Activated CD4-positive, alpha-beta T cell treated with anti-CD3 and anti-CD28 coated beads for 36 hours (primary cell): ENCODE measurements at places on chromosomes 3 and 15. TPM values are rescaled to one million over a fixed set of nuclear protein-coding genes. Genes with fewer than 3 reads are reported as not detected.

Gene VGLL3
- not detected for total RNA-seq

Gene C3orf20
- not detected for total RNA-seq

Gene MYO5C
- total RNA-seq: 0.42 TPM

Gene SPINT1
- 8.5 TPM for total RNA-seq

Gene XCR1
- total RNA-seq: not detected

Gene SLC9A9
- total RNA-seq: 1.6 TPM

Gene NANOGP8
- not detected for total RNA-seq

Gene APOD
- total RNA-seq: not detected

DNA sequence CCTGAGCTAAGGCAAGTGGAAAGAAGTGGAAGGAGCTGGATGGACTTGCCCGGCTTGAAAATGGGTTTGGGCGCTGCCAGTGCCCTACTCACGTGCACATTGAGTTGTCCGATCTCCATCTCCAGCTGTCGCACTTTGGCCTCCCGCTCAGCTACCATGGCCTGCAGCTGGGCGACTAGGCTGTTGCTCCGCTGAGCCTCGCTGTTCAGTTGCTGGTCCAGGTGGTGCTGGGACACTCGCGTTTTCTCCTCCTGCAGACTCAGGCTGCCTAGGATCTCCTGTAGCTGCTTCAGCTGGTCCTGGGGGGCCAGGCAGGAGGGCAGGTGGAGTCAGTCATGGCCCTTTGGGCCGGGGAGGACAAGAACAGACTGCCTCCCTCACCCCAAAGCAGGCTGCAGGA lies 33.0 kb upstream of the HHATL start:
- DNase-seq: no peak
- no peaks in the 10 kb centered on the region for H3K4me1 ChIP-seq
- H3K36me3 ChIP-seq: no peaks in the 10 kb centered on the region

DNA sequence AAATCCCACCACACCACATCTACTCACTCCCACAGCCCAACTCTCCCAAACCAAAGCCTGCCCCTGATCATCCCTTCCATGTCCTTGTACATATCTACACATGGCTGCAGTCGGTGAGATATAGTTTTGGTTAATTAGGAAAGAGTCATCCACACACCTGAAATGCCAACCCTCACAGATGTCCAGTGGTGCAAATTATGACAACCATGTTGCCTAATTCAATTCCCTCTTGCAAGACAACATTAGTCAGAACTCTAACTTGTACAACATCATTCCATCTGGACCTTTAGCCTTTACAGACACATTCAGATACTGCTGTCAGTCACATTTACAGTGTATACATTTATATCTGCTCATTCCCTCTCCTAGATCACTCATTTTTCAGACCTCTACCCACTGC lies 41.2 kb downstream of the TUBGCP4 start:
- H3K4me1 ChIP-seq: no peaks in the 10 kb centered on the region
- no peak overlapping the region for H3K27ac ChIP-seq
- no peak overlapping the region for H3K4me3 ChIP-seq
- H3K27me3 ChIP-seq: no peaks in the 10 kb centered on the region
- no peak for DNase-seq

GRCh38 chr3:138939561-138940241 lies 7.2 kb downstream of the FOXL2 start:
- DNase-seq: peak; percentile 29
- no peak overlapping the region for H3K27ac ChIP-seq
- H3K4me1 ChIP-seq: peaks cover 36% of the 10 kb centered on the region
- no peak overlapping the region for H3K4me3 ChIP-seq
- H3K27me3 ChIP-seq: peaks cover 83% of the 10 kb centered on the region
- H3K36me3 ChIP-seq: no peaks in the 10 kb centered on the region

DNA sequence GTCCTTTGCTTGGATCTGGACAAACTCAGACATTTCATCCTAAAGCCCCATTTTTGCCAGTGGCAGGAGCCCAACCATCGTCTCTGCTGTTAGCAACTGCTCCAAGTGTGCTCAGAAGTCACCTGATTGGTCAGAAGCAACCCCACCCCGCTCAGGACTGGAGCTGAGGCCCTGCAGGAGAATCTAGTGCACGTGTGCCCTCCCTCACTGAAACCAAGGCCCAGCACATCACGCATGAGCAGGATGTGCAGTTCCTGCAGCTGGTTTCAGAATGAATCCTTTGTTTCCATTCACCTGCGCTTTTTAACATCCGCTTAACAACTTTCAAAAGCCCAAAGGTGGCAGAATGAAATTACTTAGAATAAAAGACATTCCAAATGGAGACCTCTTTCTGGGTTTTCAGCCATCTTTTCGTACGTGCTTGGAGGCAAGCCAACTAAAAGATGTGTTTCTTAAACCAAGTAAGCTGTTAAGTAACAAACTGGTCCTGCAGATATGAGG lies 81.2 kb downstream of the SRGAP3 start:
- DNase-seq: peak; percentile 82
- H3K27ac ChIP-seq: peak overlapping the region; percentile 17
- no peak overlapping the region for H3K4me3 ChIP-seq
- H3K4me1 ChIP-seq: no peaks in the 10 kb centered on the region

- H3K27ac ChIP-seq: no peak overlapping the region
- H3K4me3 ChIP-seq: no peak overlapping the region
- no peak for DNase-seq
These were observed 47.4 kb downstream of the MESD start for GRCh38 chr15:80942266-80942665.

DNA sequence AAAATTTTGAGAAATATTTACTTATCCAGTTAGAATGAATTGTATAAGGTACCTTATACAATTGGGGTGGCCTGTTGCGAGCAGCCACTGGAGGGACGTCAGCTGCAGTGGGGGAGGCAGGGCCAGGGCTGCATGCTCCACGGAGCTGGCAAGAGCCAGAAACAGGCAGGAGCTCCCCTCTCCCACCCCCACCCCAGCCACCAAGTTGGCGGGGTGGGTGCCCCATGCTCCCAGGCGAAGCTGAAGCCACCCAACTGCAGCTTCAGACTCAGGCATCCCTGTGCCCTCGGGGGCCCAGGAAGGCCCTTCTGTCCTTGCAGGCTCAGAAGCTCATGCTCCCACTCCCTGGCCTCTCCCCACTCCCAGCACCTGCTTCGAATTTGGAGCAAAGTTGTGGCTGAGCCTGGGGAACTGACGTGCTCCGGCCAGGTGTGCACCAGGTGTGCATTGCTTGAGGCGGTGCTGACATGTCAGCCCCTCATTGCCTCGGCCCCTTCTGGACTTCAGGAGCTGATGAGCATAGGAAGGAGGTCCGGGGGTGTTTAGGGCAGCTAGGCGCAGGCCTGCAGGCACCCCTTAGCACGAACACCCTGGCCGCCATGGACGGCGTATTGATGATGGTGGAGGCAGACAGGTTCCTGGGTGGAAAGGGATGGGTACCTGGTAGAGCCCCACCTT lies 743.8 kb upstream of the GBE1 start:
- no peak overlapping the region for H3K4me3 ChIP-seq
- no peak for DNase-seq
- H3K36me3 ChIP-seq: no peaks in the 10 kb centered on the region
- H3K27ac ChIP-seq: no peak overlapping the region

DNA sequence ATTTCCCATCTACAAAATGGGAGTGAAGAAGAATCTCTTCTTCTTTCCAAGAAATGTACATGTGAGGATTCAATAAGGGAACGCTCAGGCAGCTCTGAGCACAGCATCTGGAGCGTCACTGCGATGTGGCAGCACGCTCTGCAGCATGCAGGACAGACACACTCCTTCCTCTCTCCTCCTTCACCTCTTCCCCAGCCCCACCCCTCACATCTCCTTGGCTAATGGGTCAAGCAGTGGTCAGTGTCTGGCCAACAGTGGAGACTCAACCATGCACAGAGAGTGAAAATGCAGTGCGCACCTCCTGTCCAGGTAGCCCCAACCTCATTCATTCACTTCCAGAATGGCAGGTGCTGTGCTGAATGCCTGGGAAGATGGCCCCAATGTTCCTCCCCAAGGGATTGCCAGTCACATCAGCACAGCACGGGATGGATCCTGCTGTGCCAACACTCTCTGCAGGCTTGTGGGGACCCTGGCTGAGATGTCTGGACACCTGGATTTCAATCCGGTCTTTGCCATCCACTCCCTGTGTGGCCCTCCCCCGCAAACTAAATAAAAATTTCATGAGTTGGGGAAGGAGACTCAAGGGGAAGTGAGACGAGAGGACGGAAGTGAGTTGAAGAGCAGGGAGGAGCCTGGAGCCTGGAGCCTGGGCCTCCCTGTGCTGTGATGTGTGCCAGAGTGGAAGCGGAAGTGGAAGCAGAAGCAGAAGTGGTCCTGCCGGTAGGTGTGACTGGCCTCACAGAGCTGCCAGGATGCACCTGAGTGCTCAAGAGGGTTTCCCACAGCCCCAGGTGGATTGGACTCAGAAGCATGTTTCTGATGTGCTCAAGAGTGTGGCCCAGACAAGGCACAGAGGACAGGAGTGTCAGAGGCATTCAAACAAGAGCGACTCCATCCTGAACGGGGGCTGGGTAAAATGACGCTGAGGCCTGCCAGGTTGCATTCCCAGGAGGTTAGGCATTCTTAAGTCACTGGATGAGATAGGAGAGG lies 163.9 kb downstream of the SMAD6 start:
- H3K36me3 ChIP-seq: no peaks in the 10 kb centered on the region
- no peaks in the 10 kb centered on the region for H3K4me1 ChIP-seq
- H3K4me3 ChIP-seq: no peak overlapping the region
- H3K27ac ChIP-seq: no peak overlapping the region
- peaks cover 30% of the 10 kb centered on the region for H3K27me3 ChIP-seq

- H3K36me3 ChIP-seq: no peaks in the 10 kb centered on the region
- H3K4me3 ChIP-seq: no peak overlapping the region
- H3K27ac ChIP-seq: no peak overlapping the region
- H3K27me3 ChIP-seq: peaks cover 18% of the 10 kb centered on the region
These were observed 43.9 kb downstream of the ERC2 start for GRCh38 chr3:56424336-56424735.

DNA sequence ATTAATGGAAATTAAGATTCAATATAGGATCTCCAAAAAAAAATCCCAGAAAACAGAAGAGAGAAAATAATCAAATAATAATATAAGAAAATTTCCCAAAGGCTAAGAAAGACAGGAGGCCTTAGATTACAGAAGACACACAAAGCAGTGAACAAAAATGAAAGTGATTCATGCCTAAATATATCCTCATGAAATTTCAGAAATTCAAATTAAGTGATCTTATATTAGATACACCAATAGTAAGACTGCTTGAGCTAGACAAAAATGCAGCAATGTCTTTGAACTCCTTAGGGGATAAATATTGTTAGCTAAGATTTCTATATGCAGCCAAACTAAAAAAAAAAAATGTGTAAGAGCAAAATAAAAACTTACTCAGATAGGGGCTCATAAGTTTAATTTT lies 44.6 kb upstream of the ARPP21 start:
- H3K27ac ChIP-seq: no peak overlapping the region
- H3K4me1 ChIP-seq: no peaks in the 10 kb centered on the region
- no peaks in the 10 kb centered on the region for H3K36me3 ChIP-seq
- DNase-seq: no peak
- no peak overlapping the region for H3K4me3 ChIP-seq

DNA sequence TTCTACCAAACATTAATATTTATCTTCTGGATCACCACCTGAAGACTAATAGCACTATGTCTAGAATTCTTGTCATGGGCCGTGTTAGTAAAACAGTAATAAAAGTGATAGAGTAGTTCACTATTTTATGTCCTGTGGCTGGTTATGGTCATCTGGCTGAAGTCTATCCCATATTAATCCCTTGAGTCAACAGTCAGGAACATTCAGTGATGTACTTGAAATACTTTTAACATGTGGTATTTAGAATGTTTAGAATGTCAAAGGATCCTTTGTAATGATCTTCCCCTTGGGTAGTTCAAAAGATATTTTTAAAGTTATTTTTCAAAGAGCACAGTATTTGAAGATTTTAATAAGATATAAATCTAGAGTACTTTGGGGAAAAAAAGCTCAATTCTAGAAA lies 117.0 kb downstream of the MBNL1 start:
- peaks cover 23% of the 10 kb centered on the region for H3K36me3 ChIP-seq
- H3K27me3 ChIP-seq: no peaks in the 10 kb centered on the region
- H3K4me1 ChIP-seq: peaks cover 73% of the 10 kb centered on the region

- no peak overlapping the region for H3K4me3 ChIP-seq
- no peaks in the 10 kb centered on the region for H3K36me3 ChIP-seq
- no peak for DNase-seq
- no peak overlapping the region for H3K27ac ChIP-seq
- no peaks in the 10 kb centered on the region for H3K27me3 ChIP-seq
These were observed 337.4 kb downstream of the NLGN1 start for GRCh38 chr3:173734895-173735294.

DNA sequence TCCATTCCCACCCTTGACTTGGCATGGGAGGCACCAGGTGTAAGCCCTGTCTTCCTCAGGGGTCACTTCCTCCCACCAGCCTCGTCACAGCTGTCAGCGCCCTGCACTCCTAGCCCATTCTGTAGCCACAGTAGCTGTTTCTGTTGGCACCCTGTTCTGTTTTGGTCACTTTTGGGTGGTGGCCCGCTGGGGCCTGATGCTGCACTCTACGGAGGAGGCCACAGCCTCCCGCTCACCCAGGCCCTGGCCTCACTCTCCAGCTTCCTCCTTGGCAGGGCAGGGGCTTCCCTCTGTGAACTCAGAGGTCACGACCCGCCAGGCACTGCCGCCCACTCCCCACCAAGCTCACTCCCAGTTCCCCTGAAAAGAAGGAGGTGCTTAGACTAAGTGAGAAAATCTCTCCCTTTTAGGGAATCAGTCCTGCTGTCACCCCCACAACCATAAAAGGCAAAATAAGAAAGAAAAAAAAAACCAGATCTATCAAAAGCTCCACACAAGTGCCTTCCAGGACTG lies 68.4 kb downstream of the MGLL start:
- H3K4me1 ChIP-seq: peaks cover 29% of the 10 kb centered on the region
- H3K36me3 ChIP-seq: no peaks in the 10 kb centered on the region
- H3K4me3 ChIP-seq: no peak overlapping the region

- no peak overlapping the region for H3K27ac ChIP-seq
- H3K4me3 ChIP-seq: no peak overlapping the region
- DNase-seq: no peak
- no peaks in the 10 kb centered on the region for H3K36me3 ChIP-seq
- no peaks in the 10 kb centered on the region for H3K27me3 ChIP-seq
These were observed 37.0 kb downstream of the SEMA6D start for GRCh38 chr15:47754312-47754711.

- peaks cover 11% of the 10 kb centered on the region for H3K27me3 ChIP-seq
- H3K4me1 ChIP-seq: peaks cover 5% of the 10 kb centered on the region
- no peaks in the 10 kb centered on the region for H3K36me3 ChIP-seq
- DNase-seq: peak; percentile 16
- peak overlapping the region; percentile 27 for H3K27ac ChIP-seq
These were observed 95.6 kb downstream of the ECT2 start for GRCh38 chr3:172846103-172846561.
